ENCODE measurements at places on chromosomes 16 and 17. TPM values are rescaled to one million over a fixed set of nuclear protein-coding genes. Genes with fewer than 3 reads are reported as not detected.
A peak's percentile ranks its signal among the peaks of the same experiment; 100 is the strongest.

- DNase-seq = no peak
Measured at GRCh38 chr17:47257651-47258339, 4.2 kb downstream of the ITGB3 start.

FMNL1 gene
- polyA plus RNA-seq = 35.5 TPM

OTOP2 gene
- 9.5 TPM for polyA plus RNA-seq

- peak; percentile 75 for DNase-seq
Measured at GRCh38 chr16:67389911-67390815, 3.1 kb downstream of the TPPP3 start.

NPIPB6 gene
- not detected for polyA plus RNA-seq

- DNase-seq = peak; percentile 30
Measured at GRCh38 chr17:32523017-32523680, 36.4 kb downstream of the CDK5R1 start.
